ENCODE measurements at places on chromosomes 2 and 18.

DNA sequence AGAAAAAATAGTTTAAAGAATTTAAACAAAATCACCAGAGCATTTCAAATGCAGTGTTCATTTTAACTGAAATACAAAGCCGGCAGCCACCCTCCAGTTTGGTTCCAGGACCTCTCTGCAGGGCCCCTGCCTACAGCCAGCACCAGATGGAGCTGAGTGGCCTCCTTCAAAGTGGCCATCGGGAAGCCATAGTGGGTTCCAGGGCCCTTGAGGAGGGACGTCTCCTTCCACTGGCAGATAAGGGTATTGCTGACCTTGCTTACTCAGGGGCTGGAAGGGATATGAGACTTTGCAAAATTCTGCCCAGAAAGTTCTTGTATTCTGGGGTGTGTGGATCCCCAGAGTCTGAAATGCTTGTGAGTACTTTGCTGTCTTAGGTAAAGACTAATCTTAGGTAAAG, 205.2 kb upstream of the APCDD1 start:
- no peak for DNase-seq

- DNase-seq = no peak
Measured at GRCh38 chr2:100632037-100632436, 69.2 kb downstream of the PDCL3 start.

DNA sequence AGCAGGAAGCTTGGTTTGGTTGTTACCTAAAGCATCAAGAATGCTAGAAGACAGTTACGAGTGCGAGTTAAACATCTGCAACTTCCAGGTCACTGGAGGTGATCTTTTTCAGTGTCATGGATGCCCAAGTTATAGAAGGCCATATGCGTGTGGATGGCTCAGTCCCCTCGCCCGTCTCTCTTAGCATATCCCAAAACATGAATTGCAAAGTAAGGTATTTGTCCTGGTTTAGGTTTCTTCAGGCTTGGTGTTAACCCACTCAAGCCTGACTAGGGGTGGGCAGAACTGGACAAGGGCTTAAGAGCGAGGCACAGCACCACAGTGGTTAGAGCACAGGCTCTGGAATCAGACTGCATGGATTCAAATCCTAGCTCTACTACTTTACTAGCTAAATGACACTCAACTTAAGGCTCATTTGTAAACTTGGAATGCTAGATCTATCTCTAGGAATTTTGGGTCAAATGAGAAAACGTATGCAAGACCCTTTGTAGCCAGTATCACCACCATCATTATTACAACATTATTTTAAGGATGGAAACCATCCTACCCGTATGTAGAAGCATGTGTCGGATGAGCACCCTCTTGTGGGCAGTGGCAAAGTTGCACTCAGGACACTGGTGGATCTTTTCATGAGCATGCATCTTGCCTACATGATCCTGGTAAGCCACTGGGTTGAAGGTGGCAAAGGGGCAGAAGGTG, 11.2 kb downstream of the ZNF142 start:
- DNase-seq = no peak

DNA sequence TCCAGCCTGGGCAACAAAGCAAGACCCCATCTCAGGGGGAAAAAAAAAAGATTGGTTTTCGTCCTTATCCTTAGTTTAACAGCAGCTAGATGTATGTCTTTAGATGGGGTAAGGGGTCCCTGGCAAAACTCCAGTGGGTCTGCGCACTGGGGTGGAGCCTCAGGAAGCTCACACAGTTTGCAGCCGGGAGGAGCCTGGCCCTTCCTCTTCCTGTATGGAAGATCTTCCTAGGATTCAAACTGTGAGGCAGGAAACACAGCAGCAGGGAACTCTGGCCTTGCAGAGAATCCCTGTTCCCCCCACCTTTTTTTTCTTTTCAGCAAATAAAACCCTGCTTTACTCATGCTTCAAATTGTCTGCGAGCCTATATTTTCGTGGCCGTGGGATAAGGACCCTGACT, 12.5 kb upstream of the GRP start:
- no peak for DNase-seq

DNA sequence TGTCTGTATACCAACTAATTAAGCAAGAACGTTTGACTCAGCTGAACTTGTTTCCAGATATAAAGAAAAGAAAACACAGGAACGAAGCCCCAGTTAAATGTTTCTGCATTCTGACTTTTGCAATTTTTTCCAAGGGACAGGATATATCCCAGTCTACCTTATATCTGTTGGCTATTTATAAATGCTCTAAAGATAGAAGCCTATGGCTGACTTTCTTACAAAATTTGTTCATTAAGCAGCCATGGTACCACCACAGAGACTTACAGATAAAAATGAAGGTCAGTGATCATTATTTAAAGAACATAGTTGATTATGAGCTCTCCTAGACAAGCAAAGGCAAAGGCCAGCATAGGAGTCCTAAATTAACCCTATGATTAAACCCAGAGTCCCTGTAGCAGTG, 462.7 kb upstream of the SPHKAP start:
- no peak for DNase-seq

DNA sequence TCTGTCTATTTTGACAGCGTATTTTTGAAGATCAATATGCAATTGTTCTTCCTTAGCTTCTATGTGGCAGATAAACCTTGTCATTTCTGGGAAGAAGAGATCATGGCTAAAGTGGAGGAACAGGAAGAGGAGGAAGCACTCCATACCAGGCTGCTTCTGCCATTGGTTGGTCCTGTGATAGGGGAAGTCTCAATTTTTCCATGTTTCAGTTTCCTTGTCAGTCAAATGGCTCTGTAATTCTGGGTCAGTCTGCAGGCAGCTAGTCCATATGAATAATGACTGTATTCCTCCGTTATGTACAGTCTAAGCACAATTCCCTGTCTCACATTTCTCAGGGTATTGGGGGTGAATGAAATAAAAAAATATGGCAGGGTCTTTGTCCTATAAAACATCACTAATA, 277.6 kb upstream of the CXCR4 start:
- DNase-seq = no peak

DNA sequence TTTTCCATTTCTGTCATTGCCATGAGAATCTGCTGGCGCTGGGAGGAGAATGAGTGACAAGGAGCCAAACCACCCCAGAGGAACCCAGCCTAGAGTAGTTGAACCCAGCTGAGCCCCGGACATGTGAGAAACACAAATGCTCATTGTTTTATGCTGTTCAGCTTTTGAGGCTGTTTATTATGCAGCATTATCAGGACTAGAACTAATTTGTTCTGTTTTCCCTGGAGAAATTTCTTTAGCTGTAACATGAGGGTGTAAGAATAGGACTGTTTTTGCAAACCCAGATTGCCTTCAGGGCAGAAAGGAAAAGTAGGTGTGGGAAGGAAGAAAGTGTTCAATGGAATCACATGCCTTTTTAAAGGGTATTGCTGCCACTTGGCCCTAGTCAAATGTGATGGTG, 28.5 kb upstream of the DOCK10 start:
- DNase-seq = no peak

DNA sequence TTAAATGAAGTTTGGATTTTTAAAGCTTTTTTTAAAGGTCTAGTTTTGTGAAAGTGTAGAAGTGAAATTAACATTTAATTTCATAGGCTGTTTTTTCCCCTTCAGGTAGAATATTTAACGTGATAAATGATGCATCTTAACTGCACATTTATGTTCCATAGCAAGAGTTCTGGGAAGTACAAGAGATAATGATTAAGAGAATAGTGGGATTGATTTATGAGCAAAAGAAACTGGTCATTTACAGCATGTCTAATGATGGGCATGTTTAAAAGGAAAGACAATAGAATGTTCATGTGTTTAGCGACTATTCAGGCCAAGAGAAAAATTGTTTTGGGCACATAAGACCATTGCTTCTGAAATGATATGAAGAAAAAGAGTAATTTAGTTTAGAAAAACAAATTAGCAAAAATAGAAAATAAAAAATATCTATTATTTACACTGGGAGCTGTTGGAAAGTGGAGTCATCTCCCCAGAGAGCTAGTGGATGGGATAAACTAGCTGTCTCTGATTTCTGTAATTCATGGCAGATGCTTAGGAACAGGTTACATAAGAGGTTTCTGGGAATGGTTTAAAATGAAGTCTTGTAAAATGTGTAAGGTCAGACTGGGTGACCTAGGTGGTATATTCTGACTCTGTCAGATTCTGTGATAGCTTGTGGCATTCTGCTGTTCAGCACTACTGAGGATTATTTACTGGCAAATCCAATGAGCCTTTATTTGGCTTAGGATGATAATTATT, 60.7 kb downstream of the WDR7 start:
- DNase-seq = no peak

DNA sequence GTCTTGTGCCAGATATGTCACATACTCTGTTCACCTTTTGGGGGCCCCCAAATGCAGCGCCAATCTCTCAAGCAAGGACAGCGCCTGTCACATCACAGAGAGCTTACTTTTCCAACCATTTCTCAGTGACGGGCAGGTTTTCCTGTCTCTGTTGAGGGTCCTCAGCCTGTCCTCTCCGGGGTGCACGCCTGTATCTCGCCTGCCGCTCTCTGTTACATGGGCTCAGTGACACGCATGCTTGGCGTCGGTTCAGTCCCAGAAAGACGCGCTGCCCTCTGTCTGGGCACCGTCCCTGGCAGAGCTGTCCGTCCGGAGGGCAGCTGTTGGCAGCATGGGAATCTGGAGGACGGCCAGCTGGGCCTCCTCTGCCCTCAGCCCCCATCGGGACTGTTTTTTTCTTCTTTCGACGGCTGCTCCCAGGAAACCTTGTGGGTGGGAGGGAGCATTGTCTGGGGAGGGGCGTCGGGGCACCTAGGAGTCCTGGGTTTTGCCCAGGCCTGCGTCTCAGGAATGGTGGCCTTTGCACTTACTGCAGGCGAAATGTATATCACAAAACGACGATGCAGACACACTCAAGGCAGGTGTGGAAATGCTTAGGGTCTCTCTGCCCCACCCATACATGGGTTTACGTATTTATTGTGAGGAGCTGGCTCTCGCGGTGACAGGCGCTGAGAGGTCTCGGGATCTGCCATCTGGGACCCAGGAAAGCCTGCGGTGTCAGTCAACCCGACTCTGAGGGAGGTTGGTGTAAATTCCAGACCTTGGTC, 30.9 kb downstream of the RTP5 start:
- no peak for DNase-seq

- DNase-seq = no peak
Measured at GRCh38 chr2:198901894-198902293, 555.8 kb downstream of the SATB2 start.

- no peak for DNase-seq
Measured at GRCh38 chr2:31446848-31447247, 32.3 kb upstream of the XDH start.

- DNase-seq = no peak
Measured at GRCh38 chr2:150256736-150257135, 230.7 kb downstream of the RND3 start.

DNA sequence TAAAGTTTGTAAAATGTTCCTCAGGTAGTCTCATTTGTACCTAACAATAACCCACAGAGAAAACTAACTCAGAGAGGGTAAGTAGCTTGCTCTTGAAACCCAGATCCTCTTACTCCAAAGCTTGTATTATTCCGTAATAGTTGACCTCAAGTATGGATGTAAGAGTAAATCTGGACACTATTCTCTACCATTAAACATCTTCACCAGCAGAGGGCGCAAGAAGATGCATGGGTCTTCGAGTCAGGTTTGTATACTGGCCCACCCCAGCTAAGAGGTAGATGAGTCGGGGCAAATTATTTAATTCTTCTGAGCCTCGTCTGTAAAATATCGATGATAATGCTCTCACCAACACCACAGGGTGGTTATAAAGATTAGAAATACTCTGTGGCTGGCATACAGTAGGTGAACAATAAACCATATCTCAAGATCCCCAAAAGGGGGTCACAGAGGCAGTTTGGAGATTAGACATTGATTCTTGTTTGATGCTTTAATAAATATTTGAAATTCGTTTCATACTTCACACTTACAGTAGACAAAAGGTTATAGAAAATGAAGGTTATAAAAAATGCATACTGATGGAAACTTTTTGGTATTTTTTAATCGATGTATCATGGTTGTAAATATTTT, 3.5 kb upstream of the CABLES1 start:
- peak; percentile 35 for DNase-seq

- no peak for DNase-seq
Measured at GRCh38 chr18:49061991-49062831, 111.4 kb upstream of the SMAD7 start.

- DNase-seq = no peak
Measured at GRCh38 chr18:11008505-11008904, 140.9 kb downstream of the PIEZO2 start.

All from stimulated activated CD4-positive, alpha-beta T cell treated with anti-CD3 and anti-CD28 coated beads, Interleukin-12 subunit alpha, Interleukin-12 subunit beta, amount 100 ng/mL, for 24 hours (primary cell).